ENCODE measurements at places on chromosomes 13 and 19.

DNA sequence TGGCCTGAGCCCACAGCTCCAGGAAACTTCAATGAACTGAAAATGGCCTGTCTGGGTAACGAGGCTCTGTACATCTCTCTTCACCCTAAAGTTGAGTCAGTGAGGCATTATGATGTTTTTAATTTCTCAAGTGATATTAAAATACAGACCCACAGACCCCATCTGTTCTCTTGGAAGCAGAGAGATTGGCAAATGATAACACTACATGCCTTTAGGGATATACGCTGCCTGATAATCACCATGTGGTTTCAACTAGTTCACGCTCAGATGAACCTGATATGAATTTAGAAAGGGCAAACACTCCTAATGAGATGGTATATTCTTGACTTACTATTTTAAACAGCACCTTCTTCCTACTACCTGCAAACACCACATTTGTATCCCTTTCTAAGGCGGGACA, 127.5 kb downstream of the RFC3 start:
- no peak for DNase-seq

DNA sequence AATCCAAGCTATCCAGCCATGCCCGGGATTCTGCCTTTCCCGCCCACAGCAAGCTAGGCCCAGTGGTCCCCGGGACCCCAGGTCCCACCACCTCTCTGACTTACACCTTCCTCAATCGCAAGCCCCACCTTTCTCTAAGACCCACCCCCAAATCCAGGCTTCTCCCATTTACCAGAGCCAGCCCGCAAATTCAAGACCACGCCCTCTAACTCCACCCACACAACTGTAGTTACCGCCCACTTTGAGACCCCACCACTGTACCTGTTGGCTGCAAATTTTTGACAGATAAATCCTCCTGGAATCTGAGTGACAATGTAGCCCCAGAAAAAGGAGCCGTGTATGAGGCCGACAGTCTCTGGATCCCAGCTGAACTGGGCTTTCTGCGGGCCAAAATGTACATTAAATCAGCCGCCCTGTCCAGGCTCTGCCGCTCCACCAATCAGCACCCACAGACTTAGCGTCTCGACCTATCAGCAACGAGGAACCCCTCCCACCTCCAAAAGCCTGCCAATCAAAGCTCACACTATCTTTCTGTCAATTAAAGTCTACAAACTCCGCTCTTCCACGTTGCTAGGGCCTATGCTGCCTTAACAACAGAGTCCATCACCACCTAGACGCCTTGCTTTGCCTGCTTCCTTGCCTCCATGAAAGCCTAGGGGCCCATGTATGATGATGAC, 6.3 kb downstream of the SLC17A7 start:
- DNase-seq: no peak

GRCh38 chr13:20390526-20391175, 135.0 kb downstream of the CRYL1 start:
- DNase-seq: no peak

DNA sequence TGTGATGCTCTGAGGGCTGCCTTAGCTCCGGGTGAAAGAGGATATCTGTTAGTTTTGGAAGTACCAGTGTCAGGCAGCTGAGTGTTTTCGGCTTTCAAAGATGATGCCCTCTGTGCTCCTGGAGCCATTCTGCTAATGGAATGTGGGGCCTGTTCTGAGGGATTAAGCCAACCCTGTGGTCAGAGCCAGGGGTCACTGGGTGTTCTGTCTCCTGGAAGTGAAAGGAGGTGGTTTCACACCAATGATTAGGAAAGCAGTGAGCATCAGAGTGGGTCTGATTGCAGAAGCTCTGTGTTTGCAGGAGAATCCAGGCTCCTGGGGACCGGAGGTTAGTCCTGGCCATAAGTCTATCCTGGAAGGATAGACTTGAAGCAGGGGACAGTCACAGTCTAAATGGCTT, 94.6 kb downstream of the UQCRFS1 start:
- DNase-seq: no peak

DNA sequence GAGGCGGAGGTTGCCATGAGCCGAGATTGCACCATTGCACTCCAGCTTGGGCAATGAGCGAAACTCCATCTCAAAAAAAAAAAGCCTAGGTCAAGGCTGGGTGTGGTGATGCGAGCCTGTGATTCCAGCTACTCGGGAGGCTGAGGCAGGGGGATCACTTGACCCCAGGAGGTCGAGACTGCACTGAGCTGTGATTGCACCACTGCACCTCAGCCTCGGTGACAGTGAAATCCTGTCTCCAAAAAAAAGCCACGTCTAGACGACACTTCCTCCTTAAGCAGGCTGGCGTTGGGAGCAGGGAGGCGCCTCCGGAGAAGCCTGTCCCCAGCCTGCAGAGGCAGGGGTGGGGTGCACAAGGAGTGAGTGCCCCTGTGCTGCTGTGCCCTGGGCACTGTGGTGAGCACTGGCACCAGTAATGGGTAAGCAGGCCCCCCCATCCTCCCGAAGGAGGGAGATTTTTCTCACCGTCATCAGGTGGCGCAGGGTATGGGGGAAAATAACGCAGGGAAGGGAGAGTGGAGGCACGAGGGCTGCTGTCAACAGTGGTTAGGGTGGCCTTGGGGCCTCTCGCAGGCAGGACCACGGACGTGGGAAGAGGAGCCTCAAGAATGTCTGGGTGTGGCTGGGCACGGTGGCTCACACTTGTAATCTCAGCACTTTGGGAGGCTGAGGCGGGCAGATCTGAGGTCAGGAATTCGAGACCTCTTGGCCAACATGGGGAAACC, 706 bp downstream of the P2RY11 start:
- no peak for DNase-seq

DNA sequence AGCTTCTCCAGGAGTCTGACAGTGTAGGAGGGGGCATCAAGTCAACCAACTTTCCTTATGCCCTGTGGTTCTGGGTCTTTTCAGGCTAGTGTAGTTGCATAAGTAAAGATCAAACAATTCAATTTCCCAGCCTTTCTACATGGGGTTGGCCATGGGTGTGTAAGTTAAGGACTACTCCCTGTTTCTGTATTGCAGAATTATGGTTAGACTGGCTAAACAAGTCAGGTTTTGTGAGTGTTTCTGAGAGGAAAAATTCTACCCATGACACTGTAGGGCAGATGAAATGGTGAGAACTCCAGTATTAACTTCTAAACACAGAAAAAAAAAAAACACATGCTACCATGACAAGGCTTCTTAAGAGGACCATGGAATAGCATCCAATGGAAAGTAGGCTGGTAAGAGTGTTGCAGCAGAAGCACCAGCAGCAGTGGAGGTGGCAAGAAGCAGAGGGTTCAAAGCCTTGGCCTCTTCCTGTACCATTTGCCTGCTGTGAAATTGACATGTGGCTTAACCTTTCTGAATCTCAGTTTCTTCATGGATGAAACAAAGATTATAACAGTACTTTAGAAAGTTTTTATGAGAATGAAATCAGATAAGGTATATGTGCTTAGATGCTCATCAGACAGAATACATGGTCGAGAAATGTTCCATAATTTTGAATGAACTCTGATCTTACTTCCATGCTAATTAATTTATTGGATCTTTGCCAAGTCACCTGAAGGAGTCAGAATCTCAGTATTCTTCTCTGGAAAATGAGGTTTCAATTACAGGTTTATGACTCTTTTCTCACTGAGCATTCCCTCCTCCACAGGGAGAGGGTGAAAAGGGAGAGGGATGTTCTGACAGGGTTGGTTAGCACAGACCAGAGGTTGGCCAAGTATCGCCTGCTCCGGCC, 11.4 kb upstream of the SCEL start:
- no peak for DNase-seq

- DNase-seq: no peak
Observed at GRCh38 chr19:10895363-10895762, 24.0 kb downstream of the CARM1 start.

- DNase-seq: no peak
Observed at GRCh38 chr19:40053491-40053890, 2.5 kb downstream of the ZNF780B start.

DNA sequence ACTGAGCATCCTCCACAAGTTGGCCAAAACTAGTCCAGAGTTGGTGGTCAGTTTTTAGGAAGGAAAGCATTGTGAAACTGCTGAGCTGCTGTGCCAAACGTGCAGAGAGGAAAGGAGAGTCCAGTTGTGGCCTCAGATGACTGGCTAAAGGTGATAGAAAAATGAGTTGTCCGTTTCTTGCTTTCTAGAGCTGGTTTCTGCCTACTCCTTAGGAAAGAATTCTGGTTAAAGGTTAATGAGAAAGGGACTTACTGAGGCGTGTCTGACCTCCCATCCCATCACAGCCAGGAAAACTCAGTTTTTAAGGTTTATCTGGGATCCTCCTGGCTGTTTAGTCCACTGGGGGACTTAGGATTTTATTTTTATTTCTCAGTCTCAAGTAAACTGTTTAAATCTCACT, 1186.3 kb downstream of the UQCRFS1 start:
- DNase-seq: no peak

DNA sequence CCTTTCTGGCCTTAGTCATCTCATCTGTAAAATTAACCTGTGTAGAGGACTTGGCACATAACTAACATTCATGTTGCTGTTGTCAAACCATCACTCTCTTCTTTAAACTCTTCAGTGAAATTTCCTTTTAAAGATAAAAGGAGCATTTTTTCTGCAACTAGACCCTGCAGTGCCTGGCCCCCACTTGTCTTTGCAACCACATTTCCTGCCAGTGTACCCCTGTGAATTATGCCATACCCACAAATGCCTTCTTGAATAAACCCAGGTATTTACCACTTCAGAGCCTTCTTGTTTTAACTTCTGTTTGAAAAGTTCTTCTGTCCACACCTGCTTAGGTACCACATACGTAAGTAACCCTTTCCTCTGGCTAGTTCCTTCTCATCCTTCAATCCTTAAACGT, 118.8 kb downstream of the CDK8 start:
- DNase-seq: no peak

GRCh38 chr19:39555883-39556282, 15.9 kb upstream of the EID2 start:
- DNase-seq: no peak

DNA sequence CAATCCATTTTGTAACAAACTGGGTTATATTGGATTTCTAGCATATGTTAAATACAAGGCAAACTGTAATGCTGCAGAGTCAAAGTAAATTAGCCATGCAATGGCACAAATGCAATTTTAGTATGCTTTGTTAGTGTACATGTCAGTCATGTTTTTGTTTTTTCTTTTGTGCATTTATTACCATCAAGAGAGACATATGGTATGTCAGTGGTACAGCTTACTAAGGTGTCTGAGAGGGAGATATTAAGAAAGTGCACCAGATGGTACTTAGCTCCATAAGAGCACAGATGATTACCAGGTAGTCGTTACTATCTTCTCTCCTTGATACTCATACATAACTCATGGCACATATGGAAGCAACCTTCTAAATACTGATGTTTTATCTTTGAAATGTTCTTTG, 550.3 kb downstream of the GPC5 start:
- no peak for DNase-seq

DNA sequence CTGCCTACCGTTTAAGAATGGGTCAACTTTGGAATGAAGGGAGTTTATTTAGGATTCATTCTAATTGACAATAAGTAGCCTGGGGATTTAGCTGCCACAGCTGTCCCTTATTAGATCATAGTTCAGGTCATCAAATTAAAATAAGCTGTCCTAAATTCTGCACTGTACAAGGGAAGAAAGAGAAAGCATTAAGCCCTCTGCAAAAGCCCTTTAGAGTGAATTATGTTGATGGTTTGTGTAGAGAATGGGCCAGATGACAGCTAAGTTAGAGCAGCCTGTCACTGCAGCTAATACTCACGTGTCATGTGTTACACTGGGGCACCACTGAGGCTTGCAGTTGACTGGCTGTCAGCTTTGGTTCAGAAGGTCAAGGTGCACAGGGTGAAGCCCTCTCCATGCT, 737.1 kb upstream of the SLC10A2 start:
- no peak for DNase-seq

GRCh38 chr13:101150998-101151397, 265.3 kb downstream of the NALCN start:
- no peak for DNase-seq

GRCh38 chr13:46804391-46804815, 7.4 kb upstream of the ESD start:
- DNase-seq: peak; percentile 98

- no peak for DNase-seq
Observed at GRCh38 chr13:79681069-79681468, 200.1 kb downstream of the NDFIP2 start.

DNA sequence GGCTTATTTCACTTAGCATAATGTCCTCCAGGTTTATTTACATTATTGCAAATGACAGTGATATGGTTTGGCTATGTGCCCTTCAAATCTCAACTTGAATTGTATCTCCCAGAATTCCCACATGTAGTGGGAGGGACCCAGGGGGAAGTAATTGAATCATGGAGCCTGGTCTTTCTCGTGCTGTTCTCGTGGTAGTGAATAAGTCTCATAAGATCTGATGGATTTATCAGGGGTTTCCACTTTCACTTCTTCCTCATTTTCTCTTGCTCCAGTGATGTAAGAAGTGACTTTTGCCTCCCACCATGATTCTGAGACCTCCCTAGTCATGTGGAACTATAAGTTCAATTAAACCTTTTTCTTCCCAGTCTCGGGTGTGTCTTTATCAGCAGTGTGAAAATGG, 109.6 kb downstream of the VWA8 start:
- DNase-seq: no peak

GRCh38 chr19:23118400-23118799, 1.6 kb downstream of the ZNF730 start:
- no peak for DNase-seq

DNA sequence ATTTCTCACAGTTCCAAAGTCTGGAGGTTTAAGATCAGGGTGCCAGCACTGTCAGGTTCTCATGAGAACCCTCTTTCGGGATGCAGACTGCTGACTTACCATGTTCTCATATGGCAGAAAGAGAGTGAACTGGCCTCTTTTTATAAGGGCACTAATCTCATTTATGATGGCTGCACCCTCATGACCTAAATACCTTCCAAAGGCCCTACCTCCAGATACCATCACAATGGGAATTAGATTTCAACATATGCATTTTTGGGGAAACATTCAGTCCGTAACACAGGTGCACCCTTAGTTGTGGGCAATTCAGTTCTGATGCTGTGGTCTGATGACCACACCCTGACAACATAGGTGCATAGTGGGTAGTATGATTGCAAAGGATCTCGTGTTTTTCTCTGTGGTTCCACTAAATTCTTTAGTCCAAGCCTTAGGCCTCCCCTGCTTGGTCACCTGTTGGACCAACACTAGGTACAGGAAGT, 33.3 kb downstream of the GARRE1 start:
- no peak for DNase-seq

- DNase-seq: peak; percentile 84
Observed at GRCh38 chr13:54210397-54211049, 1181.9 kb downstream of the OLFM4 start.

- no peak for DNase-seq
Observed at GRCh38 chr13:30247406-30247805, 59.9 kb downstream of the KATNAL1 start.

- no peak for DNase-seq
Observed at GRCh38 chr13:39512687-39513086, 90.3 kb downstream of the LHFPL6 start.

- DNase-seq: peak; percentile 91
Observed at GRCh38 chr19:47723581-47723940, 10.3 kb downstream of the EHD2 start.

GRCh38 chr19:45526143-45526542, 18.9 kb downstream of the VASP start:
- DNase-seq: peak; percentile 66
